ENCODE measurements at places on chromosomes 1 and 21.

DNA sequence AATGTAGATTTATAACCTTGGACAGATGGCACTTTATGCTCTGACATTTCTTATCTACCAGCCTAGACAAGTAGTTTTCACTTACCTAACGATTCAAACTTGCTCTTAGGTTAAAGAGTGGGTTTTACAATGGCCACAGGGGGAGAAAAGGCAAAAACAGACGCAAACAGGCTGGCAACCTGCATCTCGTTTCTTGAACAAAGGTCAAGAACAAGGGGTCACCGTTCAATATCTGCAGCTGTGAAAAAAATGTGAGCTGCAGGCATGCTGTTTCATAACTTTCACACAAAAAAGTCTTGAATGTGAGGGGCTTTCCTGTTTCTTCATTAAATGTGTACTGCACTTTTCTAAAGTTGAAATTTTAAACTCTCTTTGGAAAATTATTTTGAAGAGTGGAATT, 49.4 kb downstream of the SYDE2 start:
- no peak for DNase-seq

- DNase-seq = no peak
Observed at GRCh38 chr1:2074396-2074795, 24.2 kb downstream of the PRKCZ start.

DNA sequence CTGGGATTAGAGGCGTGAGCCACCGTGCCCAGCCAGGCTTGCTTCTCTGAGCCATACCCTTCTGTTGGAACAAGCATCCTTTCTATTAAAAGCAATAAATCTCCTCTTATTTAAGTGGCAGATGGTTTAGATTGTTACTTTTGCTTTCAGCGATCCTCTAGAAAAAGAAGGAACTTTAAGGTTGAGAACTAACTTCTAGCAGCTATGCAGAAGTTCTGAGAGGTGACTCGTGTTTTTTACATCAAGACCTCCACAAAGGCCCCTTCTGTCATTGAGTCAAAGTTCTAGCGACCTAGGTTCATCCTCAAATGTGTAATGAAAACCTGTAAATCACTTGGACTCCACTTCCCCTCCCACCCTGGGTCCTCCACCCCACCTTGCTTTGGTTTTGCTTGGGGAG, 30.8 kb downstream of the PLEKHO1 start:
- DNase-seq = no peak

DNA sequence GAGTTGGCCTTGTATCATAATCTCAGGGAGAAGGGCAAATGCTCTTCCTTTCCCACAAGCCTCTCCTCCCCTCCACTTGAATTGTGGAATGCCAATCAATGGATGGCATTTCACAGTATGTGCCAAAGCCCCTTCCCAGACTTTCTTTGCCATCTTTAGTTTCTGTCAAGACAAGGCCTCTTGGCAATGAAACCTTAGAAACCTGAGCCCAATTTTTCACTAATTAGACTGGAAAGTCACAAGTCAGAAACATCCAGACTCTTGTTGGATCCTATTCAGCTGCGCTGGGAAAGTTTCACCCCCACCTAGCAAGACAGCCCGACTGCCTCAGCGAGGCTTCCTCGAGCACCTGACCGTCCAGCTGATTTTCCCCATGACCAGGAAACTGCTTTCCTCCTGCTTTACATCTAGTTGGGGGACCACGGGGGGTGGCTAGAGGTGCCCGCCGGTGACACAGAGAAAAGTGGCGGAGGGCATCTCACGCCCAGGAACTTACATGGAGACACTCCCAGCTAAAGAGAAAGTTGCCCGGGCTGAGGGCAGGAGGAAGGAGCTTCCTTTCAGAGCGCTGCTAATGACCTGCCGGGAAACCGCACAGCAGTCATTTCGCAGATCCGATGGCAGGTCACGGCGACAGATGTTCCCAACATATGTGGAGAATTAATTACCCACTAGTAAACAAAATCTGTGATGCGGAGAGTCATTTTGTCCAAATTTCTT, 302.6 kb upstream of the RRP15 start:
- DNase-seq = no peak

GRCh38 chr1:182205351-182206022, 144.0 kb upstream of the ZNF648 start:
- no peak for DNase-seq

DNA sequence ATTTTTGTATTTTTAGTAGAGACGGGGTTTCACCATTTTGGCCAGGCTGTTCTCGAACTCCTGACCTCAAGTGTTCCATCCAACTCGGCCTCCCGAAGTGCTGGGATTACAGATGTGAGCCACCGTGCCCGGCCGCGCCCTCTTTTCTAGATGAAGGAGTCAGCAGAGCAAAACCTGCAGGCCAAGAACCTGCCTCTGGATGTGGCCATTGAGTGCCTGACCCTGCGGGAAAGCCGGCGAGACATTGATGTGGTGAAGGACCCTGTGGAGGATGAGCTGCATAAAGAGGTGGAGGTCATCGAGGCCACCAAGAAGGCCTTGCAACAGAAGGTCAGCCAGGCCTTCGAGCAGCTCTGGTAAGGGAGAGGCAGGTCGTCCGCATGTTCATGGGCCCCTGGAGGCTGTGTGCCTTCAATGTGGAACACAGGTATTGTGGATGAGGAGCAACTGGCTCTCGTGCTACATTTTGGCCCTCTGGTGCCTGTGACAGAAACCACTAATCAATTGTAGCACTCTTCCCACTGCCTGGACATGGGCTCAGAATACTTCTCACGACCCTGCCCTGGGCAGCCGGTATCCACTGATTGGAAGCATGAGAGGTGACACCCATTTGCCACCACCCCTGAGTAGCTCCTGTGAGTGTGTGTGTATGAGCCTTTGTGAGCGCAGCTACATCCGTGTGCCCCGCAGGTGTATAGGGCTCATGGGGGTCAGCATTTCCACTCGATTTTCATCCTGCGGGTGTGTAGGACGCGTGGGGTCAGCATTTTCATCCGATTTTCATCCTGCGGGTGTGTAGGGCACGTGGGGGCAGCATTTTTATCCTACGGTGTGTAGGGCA, 2.0 kb downstream of the TEKT2 start:
- no peak for DNase-seq

DNA sequence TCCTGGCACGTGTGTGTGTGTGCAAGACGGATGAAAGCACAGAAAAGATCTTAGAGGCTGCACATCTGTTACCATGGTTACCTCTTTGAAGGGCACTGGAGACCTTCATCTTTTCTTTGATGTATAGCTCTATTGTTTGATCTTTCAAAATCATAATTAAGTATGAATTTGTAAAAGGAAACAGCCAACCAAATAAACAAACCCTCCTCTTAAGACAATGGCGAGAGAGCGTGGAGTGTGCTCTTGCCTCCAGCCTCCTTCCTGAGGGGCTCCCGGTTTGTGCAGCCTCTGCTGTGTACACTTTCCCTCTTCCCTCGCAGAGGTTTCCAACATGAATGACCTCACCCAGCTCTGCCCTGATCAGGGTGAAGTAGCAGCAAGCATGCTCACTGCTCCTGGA, 27.9 kb downstream of the CACNA1S start:
- DNase-seq = no peak

DNA sequence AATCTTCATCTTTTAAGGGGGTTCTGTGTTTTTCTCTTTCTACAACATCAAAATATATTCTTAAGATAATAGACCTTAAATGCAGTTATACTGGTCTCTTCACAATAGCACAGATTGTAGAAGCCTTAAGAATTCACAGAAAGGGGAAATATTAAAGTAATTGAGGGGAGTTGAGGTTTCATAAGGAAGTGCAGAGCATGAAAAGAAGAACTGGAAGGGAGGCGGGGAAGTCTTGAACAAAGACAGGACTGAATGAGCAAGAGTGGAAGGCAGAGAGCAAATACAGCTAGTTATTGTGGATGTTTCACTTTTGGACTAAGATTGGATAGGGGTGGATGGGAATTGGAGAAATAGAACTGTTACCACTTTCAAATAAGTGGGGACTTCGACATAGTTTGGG, 67.7 kb downstream of the PTGER3 start:
- no peak for DNase-seq

DNA sequence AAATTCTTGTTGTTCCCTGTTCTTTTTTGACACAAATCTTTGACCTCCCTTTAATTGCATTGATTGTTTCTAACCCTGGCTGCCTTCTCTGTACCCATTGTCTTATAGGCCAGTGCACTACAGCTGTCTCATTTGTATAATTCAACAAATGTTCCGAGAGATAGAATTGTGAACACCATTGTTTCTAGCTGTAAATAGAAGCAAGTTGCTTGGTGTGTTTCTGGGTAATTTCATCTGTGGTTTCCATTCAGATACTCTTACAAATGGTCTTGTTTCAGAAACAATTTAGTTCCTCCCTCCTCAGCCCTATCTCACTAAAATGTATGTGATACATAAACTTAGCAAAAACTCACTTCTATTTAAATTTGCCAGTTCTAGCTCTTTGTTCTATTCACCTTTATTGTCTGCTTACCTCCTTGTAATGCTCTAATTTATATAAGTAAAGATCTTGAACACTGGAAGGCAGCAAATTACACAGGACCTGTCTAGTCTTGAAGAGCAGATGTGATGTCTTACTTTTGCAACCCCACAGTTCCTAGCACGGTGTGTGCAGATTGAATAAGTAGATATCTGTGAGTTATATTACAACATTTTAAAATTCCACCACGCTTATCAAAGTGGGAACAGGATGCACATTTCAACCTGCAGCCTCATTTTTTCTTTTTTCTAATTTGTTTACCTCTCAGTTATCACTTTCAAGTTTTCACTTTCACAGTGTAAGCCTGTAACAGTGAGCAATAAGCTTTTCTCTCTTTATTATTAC, 515.6 kb upstream of the ZP4 start:
- no peak for DNase-seq

GRCh38 chr21:44793592-44794374, 7.8 kb downstream of the UBE2G2 start:
- no peak for DNase-seq

GRCh38 chr1:19569786-19570185, 74.3 kb upstream of the NBL1 start:
- no peak for DNase-seq

GRCh38 chr1:236746785-236747184, 48.3 kb upstream of the MTR start:
- DNase-seq = no peak

- no peak for DNase-seq
Observed at GRCh38 chr1:48442864-48443619, 29.0 kb downstream of the SPATA6 start.

Measured in amniotic stem cell (primary cell).